Stimulated activated naive CD8-positive, alpha-beta T cell treated with anti-CD3 and anti-CD28 coated beads, Interleukin-15, amount 100 ng/mL, for 72 hours (primary cell): ENCODE measurements at places on chromosomes 7 and 10.

GRCh38 chr7:111910656-111911055 lies 295.5 kb downstream of the DOCK4 start:
- no peak for DNase-seq

GRCh38 chr7:25846722-25847121 lies 305.3 kb upstream of the NFE2L3 start:
- DNase-seq = no peak

DNA sequence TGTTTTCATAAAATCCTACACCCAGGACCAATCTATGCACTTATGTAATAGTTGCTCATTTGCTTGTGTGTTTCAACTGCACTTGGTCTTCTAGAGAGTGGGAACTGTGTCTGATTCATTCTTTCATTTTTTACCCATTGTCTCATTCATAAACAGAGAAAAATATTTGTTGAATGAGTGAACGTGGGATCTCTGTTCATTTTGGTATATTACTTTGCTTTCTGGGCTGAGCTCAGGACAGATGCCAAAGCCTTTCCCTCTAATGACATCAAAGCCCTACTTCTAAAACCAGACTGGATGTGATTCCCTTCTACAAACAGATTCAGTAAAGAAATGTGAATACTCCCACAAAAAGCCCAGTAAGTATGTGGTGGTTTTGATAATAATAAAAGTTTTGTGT lies 145.2 kb downstream of the ST7 start:
- DNase-seq = no peak

- DNase-seq = no peak
Measured at GRCh38 chr7:2245883-2246675, 4.1 kb downstream of the NUDT1 start.
